ENCODE measurements at places on chromosomes 6 and 20.

DNA sequence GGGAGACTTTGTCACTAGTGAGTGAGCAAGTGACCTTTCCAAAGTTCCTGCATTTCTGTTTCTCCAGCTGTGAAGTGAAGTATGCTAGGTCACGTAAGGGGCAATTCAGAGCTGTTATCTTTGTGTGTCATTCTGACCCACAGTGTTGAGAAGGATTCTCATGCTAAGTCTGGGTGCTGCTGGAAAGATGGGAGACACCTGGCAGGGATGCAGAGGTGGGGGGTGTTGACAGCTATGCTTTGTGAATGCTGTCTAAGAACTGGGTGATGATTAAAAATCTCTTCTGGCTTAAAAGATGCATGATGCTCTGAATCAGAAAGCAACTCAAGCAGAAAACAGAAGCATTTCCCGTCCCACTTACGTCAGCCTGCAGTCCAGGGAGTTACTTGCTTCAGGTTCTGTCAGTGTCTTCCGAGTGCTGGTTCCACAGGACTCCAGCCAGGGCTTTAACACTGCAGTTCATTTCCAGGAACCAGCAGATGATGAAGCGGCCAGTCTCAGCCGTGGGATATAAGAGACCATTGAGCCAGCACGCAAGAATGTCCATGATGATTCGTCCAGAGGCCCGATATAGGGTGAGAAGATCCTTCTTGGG, 30.9 kb upstream of the ASXL1 start:
- DNase-seq: no peak

- DNase-seq: no peak
These were observed 20.4 kb downstream of the GTF2H5 start for GRCh38 chr6:158188591-158188990.

GRCh38 chr6:7180751-7181150, 73.0 kb downstream of the RREB1 start:
- DNase-seq: no peak

DNA sequence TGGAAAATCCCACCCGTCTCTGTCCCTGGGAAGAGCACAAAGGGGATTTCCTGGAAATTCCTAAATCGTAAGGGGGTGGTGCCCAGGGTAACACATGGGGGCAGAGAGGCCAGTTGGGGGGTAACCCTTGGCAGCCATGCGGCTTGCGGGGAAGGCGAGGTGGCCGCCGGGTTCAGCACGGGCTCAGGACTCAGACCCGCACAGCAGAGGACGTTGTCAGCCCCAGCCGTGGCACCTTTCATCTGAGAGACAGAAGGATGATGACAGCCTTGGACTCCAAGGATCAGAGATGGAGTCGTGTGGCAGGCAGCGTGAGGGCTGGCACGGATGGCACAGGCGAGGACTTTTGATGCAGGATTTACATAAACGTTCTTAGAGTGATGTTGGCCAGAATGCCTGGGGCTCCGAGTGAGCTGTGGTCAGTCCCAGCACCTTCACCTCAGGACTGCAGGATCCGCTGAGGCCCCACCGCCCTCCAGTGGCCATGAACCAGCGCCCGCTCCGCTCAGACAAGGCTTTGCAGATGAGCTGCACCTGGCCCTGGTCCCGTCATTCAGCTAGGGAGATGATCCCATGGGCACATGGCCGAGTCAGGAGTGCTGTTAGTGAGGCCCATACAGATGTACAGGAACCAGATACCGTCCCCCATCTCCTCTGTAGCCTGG, 190.3 kb downstream of the TAF4 start:
- no peak for DNase-seq

DNA sequence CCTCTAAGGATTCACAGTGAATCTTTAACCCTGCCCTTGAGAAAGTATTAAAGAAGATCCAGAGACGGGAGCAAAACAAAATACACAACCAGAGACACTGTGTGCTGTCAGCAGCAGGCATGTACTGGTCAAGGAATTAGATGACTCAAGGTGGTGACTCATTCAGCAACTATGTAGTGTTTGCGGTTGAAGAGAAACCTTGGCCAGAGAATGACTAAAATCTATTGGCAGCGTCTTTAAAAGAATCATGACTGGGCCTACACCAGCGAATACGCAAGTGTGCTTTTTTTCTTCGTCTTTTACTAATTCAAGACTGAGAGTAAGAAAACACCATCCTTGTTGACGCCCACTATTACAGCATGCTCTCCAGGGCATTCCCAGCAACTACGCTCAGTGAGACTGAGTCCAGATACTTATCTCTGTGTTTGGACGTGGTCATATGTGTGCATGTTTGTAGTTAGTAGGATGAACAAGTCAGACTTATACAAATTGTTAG, 72.4 kb upstream of the BACH2 start:
- no peak for DNase-seq

DNA sequence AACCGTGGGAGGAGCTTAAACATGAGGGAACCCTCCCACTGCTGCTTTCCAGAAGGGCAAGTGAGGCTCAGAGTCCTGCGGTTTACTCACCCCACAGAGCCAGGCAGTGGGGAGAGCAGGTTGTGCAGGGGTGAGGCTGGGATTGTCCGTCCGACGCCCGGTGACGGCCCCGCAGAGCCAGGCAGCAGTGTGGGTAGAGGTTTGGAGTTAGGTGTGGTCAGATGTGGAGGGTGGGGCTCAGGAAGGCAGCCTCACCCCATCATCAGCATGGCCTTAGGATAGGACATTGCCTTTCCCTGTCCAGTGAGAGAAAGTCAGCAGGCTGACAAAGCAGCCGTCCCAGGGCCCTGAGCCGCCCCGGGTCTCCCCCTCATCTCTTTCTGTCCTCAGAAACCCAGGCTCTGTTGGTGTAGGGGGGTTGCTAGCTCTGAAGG, 234.6 kb downstream of the DLL1 start:
- no peak for DNase-seq

GRCh38 chr20:38747495-38748096, 664 bp upstream of the ACTR5 start:
- DNase-seq: no peak

DNA sequence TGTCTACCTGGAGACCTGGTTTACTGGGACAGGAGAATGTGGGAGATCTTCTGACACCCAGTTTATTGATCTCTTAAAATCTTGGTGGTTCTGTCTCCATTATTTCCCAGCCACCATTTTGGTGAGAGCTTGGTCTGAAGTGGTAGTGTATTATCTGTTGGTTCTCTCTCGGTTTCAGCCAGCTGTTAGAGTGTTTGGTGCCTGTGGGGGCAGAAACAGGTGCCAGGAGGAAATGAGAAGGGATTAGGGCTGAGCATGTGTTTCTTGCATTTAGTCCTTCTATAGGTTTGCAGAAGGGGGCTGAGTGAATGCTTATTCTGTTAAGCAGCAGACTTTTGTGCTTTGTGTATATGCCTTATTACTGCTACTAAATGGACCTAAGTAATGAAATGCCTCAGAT, 9.6 kb downstream of the JARID2 start:
- DNase-seq: no peak

- no peak for DNase-seq
These were observed 6.9 kb downstream of the OLIG3 start for GRCh38 chr6:137487181-137487868.

DNA sequence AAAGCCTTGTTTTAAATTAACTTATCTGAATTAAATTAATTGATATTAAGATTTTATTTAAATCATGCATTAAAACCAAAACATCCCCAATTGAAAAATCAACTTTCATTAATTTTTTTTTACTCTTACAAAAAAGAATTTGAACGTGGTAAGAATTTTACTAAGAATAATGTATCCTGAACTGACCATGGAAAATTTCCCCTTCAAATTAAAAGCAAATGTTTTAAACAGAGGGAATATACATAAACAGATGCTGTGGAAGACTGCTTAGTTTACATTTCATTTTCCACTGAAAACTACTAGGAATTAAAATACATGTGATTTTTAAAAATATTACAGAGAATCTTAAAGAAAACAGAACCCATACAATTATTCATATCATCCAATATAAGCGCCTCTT, 2.3 kb downstream of the RNF24 start:
- no peak for DNase-seq

DNA sequence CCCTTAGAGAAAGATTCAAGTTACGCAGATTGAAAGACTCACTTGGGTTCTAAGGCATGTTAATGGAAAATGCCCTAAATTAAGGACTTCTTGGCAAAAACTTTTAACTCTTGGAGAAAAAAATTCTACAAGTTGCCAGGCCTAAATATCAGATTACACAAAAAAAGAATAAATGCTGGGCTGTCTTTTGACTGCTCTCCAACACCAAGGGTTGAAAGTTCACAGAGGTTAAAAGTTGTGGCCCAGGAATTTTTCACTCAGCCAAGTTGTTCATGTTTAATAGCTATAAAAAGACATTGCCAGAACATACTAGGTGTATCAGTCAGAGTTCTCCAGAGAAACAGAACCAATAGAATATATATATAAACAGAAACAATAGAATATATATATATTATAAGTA, 268.4 kb upstream of the PRND start:
- DNase-seq: no peak

DNA sequence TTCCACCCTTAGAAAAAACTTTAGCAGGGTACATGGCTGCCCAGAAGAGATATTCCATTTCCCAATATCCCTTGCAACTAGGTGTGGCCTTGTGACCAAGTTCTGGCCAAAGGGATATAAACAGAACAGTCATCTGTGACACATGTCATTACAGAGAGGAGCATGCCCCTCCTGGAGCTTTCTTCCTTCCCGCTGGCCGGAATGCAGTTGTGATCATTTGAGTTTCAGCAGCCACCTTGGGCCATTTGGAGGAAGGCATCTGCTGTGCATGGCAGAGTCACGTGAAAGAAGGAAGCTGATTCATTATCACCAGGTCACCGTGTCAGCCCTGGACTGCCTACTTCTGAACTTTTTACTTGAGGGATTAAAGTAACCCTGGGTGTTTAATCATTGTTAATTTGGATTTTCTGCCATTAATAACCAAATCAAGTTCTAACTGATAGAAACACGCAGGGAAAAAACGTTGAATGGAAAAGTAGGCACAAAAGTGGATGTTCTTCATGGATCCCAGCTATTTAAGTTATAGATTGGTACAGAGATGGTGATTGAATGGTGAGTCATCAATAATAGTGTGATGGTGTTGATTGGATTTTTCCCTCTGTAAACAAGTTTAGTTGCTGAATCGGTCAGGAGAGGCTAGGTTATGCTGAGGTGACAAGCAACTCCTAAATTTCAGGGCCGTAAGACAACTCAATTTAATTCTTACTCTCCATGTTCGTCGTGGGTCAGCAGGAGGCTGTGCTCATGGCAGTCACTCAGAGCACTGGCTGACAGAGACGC, 80.7 kb upstream of the CCDC167 start:
- no peak for DNase-seq

DNA sequence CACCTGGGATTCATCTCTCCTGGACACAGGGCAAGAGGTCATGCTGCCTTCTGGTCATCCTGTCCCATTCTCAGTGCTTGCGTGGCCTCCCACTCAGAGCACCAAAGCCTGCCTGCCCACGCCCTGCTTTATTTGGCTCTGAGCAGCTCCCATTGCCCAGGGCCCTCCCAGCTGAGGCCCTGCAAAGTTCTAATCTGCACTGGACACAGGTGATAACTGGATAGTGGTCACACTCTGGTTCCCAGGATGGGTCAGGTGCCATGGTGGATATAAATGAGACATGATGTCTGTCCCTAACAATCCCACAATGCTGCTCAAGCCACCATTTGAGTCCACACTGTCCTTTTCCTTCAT, 39.5 kb downstream of the CPXM1 start:
- no peak for DNase-seq

DNA sequence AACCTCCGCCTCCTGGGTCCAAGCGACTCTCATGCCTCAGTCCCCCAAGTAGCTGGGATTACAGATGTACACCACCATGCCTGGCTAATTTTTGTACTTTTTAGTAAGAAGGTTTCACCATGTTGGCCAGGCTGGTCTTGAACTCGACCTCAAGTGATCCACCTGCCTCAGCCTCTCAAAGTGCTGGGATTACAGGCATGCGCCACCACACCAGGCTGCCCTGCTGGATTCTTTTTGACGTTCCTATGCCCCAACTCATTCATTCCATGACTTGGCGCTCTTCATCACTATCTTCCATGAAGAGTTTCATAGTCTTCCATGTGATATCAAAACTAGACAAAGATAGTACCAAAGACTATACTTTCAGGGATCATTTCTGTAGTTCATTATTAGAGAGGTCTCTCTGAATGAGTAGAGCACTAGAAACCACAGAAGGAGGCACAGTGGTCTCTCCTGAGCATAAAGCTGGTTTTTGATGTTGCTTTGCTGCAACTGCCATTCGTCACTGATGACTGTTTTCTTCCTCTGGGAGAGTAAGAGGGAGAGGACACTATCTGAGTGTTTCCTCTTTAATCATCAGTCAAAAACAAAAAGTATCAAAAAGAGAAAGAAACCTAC, 23.5 kb downstream of the DNAAF9 start:
- peak; percentile 23 for DNase-seq

- no peak for DNase-seq
These were observed 48.1 kb upstream of the AFDN start for GRCh38 chr6:167778497-167779128.

GRCh38 chr20:47063407-47063806, 168.8 kb downstream of the EYA2 start:
- no peak for DNase-seq

GRCh38 chr6:56314683-56315523, 67.5 kb upstream of the COL21A1 start:
- DNase-seq: no peak

GRCh38 chr6:45880676-45881075, 135.0 kb downstream of the CLIC5 start:
- DNase-seq: no peak

- DNase-seq: no peak
These were observed 41.8 kb upstream of the LAMA4 start for GRCh38 chr6:112296122-112296521.

- DNase-seq: peak; percentile 36
These were observed at the start of gene SMPDL3A for GRCh38 chr6:122789182-122790027. Gene SMPDL3A (plus strand): TSS chr6:122789258. CDS start chr6:122789347, 89 bp downstream.

DNA sequence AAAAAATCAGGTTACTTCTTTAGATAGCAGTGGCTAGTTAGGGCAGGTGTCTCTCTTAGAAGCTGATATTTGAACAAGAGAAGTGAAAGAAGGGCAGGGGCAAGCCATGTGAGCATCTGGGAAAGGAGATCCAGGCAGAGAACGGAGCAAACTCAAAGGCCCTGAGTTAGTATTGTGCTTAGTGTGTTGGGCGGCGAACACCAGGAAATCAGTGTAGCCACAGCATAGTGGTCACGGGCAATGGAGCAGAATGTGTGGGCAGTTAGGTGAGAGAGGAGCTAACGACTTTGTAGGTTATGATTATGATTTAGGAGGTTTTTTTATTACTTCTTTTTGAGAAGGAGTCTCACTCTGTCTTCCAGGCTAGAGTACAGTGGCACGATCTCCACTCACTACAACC, 229.3 kb downstream of the TMEM242 start:
- no peak for DNase-seq

DNA sequence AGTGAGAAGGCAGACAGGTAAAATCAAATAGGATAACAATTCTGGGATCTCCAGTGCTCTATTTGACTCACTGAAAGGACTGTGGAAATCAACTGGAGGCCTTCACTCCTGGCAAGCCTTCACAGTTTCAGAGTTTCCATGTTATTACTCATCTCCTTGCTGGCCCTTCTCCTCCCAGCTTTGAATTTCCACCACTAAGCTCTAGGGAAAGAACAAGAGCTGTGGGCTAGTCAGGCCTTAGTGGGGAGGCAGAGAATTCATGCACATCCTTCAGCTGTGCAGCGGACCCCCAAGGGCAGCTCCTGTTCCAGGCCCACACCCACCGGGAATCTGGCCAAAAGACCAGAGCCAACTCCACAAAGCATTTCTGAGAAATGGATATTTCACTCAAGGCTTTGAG, 26.0 kb downstream of the MYLIP start:
- DNase-seq: no peak

Data from activated naive CD8-positive, alpha-beta T cell treated with anti-CD3 and anti-CD28 coated beads, Interleukin-2, amount 50 U/mL, for 24 hours (primary cell).